ENCODE measurements at places on chromosomes 12 and 14.

DNA sequence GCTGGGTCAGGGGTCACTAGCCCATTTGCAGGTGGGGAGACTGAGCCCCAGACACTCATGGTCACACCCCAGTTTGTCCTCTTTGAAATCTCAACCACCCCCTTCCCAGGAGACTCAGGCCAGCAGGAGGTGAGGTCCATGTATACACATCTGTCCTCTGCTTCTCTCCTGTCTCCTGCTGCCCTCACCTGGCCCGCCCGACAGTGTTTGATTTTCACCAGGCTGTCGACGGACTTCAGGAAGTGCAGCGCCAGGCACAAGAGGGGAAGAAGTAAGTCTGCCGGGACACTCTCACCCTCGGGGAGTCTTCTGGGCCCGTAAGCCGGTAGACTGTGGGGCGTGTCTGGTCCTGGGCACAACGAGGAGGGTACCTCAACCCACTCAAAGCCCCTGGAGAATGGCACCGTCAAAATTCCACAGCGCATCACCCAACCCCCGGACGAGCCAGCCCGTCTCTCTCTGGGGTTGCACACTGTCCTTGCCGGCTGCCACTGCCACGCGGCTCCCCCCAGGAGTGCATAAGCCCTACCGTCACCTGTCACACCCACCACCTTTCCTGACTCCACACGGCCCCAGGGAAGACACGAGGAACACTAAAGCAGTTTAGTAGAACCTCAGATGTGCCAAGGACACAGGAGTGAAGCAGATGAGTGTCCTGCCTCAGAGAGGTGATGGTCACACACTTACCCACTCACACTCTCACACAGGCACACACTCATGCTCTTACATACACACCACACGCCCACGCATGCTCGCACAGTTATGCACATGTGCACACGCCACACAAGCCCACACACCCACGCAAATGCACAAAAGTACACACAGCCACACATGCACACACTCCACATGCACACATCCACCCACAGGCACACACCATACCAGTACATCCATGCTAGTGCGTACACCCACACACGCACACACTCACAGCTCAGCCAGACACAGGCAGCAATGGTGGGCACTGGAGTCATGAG is 13.1 kb upstream of the SIVA1 start:
- no peak overlapping the region for H3K4me3 ChIP-seq
- DNase-seq: no peak
- no peaks in the 10 kb centered on the region for H3K36me3 ChIP-seq
- no peak overlapping the region for H3K27ac ChIP-seq

- no peaks in the 10 kb centered on the region for H3K4me1 ChIP-seq
- H3K36me3 ChIP-seq: no peaks in the 10 kb centered on the region
- DNase-seq: no peak
These were observed 345.0 kb downstream of the FOXG1 start for GRCh38 chr14:29111554-29111953.

GRCh38 chr12:28025821-28026505 is 53.4 kb upstream of the PTHLH start:
- H3K36me3 ChIP-seq: no peaks in the 10 kb centered on the region
- H3K4me3 ChIP-seq: no peak overlapping the region
- H3K27me3 ChIP-seq: no peaks in the 10 kb centered on the region
- no peak overlapping the region for H3K27ac ChIP-seq
- H3K4me1 ChIP-seq: peaks cover 6% of the 10 kb centered on the region

DNA sequence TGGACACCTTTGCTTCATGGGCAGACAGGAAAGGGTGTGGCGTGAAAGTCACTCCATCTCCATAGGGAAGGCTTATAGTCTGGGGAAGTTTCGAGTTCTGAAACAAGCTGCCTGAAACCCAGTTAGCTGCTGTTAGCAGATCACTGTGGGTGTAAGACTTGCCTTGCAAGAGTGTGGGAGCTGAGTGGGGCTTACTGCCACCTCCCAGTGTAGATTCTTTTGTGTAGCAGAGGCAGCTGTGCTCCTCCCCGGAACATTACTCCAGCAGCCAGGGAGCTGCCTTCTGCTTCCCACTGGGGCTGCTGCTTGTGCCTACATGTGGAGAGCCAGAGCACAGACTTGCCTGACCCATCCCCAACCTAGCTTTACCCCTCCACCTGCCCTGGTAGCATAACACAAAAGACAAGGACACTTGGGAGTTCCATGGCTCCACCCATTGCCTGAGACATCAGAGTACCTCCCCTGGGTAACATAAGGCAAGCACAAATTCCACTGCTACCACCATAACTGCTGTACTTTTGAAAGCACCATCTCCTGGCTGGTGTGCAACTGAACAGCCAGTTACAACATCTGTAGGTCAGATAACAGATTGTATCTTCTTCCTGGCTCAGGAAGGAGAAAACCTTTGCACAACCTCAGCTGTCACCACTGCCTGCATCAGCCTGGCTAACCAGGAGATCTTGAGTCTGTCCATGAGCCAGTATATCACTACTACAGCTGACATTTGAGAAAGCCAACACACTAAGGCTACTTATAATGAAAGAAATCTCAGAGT is 69.5 kb downstream of the ADAMTS20 start:
- no peaks in the 10 kb centered on the region for H3K36me3 ChIP-seq
- no peak overlapping the region for H3K27ac ChIP-seq
- H3K4me3 ChIP-seq: no peak overlapping the region
- no peaks in the 10 kb centered on the region for H3K4me1 ChIP-seq
- no peaks in the 10 kb centered on the region for H3K27me3 ChIP-seq

GRCh38 chr12:21169878-21170472 is 39.0 kb downstream of the SLCO1B1 start:
- peak; percentile 9 for DNase-seq
- no peaks in the 10 kb centered on the region for H3K27me3 ChIP-seq
- no peak overlapping the region for H3K4me3 ChIP-seq
- H3K4me1 ChIP-seq: no peaks in the 10 kb centered on the region

- H3K27me3 ChIP-seq: no peaks in the 10 kb centered on the region
- H3K27ac ChIP-seq: no peak overlapping the region
- DNase-seq: no peak
- H3K36me3 ChIP-seq: no peaks in the 10 kb centered on the region
- H3K4me1 ChIP-seq: no peaks in the 10 kb centered on the region
These were observed 5.6 kb upstream of the RFC5 start for GRCh38 chr12:118010903-118011302.

DNA sequence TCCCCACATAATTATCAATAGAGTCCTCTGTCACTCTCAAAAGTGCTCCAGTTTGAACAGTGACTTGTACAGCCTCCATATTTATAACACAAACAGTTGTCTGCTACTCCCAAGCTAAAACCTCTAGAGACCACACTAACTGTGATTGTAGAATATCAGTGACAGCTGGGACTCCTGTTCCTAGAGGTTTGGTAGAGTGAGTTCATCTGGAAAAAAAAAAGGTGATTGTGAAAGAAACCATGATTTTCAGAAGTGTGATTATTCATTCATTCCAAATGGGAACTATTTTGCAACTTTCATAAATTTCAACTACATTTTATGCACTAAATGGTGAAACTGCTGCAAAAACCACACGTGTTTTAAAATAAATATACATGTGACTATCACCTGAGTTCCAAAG is 128.0 kb upstream of the PLXNC1 start:
- no peak overlapping the region for H3K4me3 ChIP-seq
- peaks cover under 1% of the 10 kb centered on the region for H3K27me3 ChIP-seq
- no peaks in the 10 kb centered on the region for H3K4me1 ChIP-seq
- H3K36me3 ChIP-seq: no peaks in the 10 kb centered on the region

DNA sequence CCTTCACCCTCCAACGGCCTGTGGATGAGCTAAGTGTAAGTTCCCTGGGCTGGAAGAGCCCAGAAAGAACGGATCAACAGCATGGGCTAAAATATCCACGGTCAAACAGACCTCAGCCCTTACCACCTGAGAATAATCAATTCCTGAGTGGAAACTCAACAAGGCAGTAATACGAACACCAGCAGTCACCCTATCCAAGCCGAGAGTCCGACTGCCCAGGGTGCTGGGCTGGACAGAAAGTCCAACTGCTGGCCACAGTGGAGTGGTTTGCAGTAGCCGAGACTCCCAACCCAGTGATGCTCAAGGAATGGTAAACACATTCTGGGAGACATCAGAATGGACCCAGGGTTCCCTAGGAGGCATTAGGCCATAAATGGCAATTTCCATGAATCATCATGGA is 36.8 kb downstream of the ANO2 start:
- no peak overlapping the region for H3K4me3 ChIP-seq
- H3K27me3 ChIP-seq: peaks cover 3% of the 10 kb centered on the region
- DNase-seq: no peak
- H3K4me1 ChIP-seq: no peaks in the 10 kb centered on the region

DNA sequence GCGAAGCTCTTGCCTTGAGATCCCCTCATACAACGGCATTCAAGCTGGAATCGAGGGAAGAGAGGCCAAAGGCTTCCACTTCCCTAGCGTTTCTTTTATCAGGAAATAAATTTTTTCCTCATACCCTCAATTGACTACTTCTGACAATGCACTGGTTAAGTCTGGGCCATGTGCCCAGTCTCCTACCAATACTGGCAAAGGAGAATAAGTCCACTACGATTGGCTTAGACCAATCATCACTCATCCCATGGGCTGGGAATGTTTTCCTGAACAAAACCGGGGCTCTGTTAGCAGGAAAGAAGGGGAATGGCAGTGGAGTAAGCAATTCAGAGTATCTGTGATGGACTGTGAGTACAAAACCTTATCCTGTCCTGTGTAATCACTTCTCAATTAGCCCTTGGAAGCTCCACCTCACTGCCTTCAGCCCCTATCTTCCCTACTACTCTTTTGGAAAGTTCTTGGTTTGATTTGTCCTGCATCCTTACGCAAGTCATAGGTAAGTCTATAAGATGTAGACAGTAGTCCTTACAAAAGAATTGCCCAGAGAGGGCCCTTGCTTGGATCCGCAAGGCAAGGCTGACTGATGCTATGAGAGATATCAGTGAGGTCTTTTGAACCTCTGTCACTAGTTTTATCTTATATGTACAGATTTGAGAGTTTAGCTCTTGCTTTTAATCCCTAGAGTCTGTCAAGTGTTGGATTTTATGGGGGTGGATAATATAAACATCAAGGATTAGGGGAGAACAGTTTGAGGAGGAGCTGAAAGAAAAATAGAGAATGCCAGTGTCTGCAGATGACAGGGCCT is 36.3 kb upstream of the CDK17 start:
- H3K27me3 ChIP-seq: no peaks in the 10 kb centered on the region
- H3K4me1 ChIP-seq: peaks cover 11% of the 10 kb centered on the region
- no peak for DNase-seq
- no peak overlapping the region for H3K27ac ChIP-seq
- H3K4me3 ChIP-seq: no peak overlapping the region
- no peaks in the 10 kb centered on the region for H3K36me3 ChIP-seq

GRCh38 chr14:71181215-71182003 is 274.1 kb downstream of the PCNX1 start:
- H3K36me3 ChIP-seq: no peaks in the 10 kb centered on the region
- no peak overlapping the region for H3K27ac ChIP-seq

DNA sequence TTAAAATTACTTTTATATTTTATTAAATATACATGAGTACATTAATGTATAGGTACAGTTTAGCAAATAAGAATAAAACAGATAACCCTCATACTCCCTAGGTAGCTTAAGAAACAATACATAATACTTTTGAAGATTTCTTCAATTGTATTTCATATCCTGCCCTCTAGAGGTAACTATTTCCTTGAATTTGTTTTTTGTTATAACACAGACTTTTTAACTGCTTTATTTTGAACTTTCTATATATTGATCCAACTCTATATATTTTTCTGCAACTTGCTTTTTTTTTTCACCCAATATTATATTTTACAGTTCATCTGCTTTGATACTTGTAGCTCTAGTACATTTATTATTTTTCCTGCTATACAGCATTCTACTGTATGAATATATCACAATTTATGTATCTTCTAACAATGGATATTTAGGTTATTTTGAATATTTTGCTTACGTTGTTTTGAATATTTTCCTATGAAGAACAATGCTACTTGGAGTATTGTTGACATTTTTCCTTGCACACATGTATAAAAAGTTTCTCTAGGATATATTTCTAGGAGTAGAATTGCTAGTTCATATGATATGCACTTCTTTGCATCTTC is 72.8 kb upstream of the ABCD2 start:
- H3K27ac ChIP-seq: no peak overlapping the region
- no peak overlapping the region for H3K4me3 ChIP-seq
- peak; percentile 26 for DNase-seq

DNA sequence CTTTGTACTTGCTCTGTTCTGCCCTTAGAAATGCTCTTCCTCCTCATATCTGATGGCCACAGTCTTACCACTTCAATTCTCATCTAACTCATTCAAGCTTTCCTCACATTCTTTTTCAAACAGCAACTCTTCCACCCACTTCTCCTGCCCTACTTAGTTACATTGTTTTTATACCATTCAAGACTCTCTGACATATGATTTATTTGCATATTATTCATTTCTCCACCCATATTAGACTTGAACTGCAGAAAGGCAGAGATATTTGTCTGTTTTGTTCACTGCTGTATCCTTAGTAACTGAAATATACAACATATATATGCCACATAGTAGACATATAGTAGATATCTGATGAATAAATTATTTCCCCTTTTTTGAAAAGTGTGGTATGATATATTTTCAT is 95.5 kb upstream of the DCN start:
- no peaks in the 10 kb centered on the region for H3K27me3 ChIP-seq
- peaks cover 6% of the 10 kb centered on the region for H3K4me1 ChIP-seq
- DNase-seq: no peak
- H3K36me3 ChIP-seq: no peaks in the 10 kb centered on the region
- H3K27ac ChIP-seq: no peak overlapping the region

- H3K27ac ChIP-seq: peak overlapping the region; percentile 64
- DNase-seq: peak; percentile 20
- H3K27me3 ChIP-seq: no peaks in the 10 kb centered on the region
- H3K4me1 ChIP-seq: peaks cover 8% of the 10 kb centered on the region
These were observed 15.1 kb downstream of the ABHD4 start for GRCh38 chr14:22613106-22613695.

GRCh38 chr14:31893221-31893757 is 183.8 kb upstream of the ARHGAP5 start:
- peaks cover 4% of the 10 kb centered on the region for H3K4me1 ChIP-seq
- H3K27ac ChIP-seq: no peak overlapping the region
- no peaks in the 10 kb centered on the region for H3K27me3 ChIP-seq
- DNase-seq: no peak
- no peaks in the 10 kb centered on the region for H3K36me3 ChIP-seq
